ENCODE measurements at places on chromosomes 5 and 9.

- no peak for DNase-seq
Observed at GRCh38 chr9:109775516-109775915, 4.5 kb upstream of the PALM2AKAP2 start.

DNA sequence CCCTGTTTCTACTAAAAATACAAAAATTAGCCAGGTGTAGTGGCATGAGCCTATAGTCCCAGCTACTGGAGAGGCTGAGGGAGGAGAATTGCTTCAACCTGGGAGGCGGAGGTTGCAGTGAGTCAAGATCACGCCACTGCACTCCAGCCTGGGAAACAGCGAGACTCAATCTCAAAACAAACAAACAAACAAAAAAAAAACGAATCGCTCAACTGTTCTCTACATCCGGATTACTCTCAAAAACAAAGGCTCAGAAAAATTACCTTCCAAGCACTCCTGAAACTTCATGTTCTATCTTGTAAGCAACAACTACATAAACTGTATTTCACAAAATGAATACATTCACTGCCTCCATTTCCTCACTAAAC is 14.0 kb downstream of the UBAP2 start:
- DNase-seq: no peak

DNA sequence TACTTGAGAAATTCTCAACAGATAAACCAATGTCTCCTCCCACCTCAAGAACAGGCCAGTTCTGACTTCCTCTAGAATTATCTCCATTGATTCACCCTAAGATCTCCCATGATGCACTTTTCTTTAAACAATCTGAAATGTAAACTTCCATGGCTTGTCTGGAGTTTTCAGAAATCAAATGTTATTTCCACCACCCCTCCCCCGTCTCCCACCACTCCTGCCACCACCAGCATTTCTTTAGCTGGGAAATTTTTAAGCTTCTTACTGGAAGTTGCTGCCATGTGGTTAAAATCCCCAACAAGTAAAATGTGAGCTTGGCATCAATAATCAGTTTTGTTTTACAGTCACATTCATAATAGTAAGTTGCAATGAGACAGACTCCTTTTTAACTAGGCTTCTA is 32.8 kb upstream of the BASP1 start:
- DNase-seq: no peak

DNA sequence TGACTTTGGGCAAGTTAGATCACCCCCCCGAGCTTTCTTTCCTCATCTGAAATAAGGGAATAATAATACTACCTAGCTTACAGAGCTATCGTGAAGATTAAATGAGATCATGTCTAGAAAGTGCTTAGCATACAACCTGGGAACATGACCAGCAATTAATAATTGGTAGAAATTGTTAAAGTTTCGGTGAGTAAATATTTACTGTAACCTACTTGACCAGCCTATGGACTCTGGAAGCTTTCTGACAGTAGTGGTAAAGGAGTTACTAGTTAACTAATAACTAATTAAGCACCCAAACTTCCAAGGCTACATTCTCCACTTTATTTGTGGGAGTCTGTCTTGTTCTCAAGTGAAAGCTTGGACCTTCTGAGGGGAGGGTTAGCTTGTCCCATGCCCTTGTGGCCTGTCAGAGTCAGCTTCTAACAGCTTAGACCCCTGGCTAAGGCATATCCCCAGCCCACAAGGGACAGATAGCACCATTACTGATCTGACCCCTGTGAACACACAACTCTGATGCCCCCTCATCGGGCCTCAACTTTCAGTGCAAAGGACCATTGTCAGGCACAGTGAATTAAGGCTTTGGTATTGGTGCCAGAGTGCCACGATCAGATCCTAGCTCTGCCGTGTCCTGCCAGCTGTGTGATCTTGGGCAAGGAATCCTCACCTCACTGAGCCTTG is 58.7 kb upstream of the SAP30L start:
- DNase-seq: no peak

GRCh38 chr5:111606194-111606593 is 93.9 kb upstream of the STARD4 start:
- DNase-seq: no peak

GRCh38 chr5:89342106-89342876 is 459.3 kb upstream of the MEF2C start:
- no peak for DNase-seq

- DNase-seq: no peak
Observed at GRCh38 chr5:169870211-169870610, 110.1 kb downstream of the INSYN2B start.

DNA sequence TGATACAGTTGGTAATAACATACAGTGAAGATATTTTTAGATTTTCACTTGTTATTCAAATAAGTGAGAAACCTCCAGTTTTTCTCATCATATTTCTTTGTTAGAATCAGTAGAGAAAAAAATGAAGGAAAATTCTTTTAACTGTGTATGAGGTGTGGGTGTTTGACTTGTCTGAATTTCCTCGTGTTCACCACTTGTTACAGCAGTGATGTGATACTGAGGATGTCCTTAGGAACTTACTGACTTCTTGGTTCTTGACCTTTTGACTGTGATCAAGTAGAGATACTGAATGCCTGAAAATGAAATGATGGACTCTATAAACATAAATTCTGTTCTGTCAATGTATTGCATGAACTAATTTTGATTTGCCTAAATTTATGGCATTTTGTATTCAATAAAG is 10.7 kb downstream of the PBX3 start:
- DNase-seq: no peak

GRCh38 chr9:135100241-135100681 is 12.8 kb downstream of the OLFM1 start:
- DNase-seq: no peak

DNA sequence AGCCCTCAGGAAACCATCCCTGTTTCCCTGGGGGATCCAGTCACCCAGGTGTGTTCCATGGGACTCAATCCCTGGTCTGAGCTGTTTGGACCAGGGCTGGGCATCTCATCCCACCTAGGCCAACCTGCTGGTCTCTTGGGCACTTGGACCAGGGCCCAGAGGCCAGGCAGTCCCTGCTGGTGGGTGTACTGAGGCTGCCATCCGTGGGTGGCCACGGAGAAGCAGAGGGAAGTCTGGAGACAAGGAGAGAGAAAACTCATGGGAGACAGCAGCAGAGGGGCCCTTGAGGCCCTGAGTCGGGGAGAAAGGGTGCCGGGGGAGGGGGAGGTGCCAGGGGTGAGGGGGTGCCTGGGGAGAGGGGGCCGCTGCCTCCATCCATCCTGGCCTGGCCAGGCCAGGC is 247.8 kb downstream of the PBX3 start:
- DNase-seq: no peak

- peak; percentile 82 for DNase-seq
Observed at GRCh38 chr9:130243015-130243881, 22.3 kb upstream of the HMCN2 start.

- DNase-seq: no peak
Observed at GRCh38 chr5:33531824-33532223, 91.1 kb downstream of the TARS1 start.

- DNase-seq: no peak
Observed at GRCh38 chr9:102362470-102363132, 624.2 kb upstream of the GRIN3A start.

DNA sequence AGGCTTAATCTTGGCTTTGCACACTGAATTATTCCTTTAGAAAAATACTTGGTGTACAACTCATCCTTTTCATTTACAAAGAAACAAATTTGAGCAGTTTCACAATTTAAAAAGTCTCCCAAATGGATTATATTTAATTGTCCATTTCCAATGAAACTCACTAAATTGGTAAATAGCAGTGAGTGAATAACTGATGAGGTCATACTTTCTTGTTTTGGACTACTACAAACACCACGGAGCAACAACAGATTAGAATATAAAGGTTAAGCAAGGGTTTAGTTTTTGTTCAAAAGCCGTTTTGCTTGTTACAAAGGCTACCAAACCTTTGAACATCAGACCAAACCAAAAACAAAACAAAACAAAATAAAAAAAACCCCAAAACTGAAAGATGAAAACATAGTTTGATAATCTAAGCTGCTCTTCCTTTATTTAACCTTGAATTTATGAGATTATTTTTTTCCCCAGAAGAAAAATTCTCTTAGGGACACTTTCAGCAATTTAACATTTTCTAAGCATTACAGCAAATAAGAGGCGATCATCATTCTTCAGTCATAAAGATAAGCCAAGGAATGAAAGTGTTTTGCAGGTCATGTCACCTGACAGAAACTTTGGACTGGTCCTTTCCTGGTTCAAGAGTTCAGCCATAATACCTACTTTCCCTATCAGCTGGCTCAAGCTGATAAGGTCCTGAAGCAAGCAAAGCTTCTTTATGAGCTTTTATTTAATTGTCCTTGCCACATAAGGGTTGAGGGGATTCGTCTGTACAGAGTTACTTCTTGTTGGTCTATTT is 99.7 kb upstream of the CDKN2B start:
- no peak for DNase-seq

GRCh38 chr5:54270326-54270725 is 40.0 kb downstream of the ARL15 start:
- no peak for DNase-seq

DNA sequence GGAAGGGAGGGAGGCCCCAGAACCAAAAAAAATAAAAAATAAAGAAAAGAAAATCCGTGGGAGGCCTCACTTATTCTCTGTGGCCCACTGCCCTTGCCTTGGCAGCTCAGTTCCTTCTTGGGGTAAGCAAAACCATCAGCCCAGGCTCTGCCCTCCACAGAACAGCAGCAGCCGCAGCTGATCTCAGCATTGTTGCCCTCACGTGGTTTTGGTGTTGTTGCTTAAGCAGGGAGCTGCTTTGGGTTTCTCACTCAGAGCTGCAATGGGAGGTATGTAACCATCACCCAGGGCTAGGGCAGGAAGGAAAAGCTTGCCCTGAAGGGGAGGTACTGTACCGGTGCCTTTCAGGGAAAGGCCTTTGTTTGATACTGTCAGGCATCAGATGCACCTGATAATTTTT is 374.7 kb upstream of the WWC1 start:
- DNase-seq: peak; percentile 56

DNA sequence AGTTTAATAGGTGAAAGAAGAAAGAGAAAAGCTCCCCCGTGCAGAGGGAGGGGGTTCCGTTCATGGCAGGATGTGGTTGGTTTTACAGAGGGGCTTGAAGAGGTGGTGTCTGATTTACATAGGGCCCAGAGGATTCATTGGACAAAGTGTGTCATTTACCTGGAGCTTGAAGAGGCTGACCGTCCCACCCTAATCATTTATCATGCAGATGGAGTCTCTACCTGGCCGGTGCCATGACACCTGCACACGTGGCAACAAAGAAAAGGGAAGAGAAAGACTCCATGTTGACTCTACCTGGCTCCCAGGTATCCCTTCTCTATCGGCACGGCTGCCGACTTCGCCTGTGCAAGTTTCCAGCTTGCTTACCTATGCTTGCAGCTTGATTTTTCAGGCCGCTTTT is 35.3 kb upstream of the PRRC2B start:
- DNase-seq: no peak

GRCh38 chr5:176743868-176744583 is 66.3 kb upstream of the UNC5A start:
- no peak for DNase-seq

DNA sequence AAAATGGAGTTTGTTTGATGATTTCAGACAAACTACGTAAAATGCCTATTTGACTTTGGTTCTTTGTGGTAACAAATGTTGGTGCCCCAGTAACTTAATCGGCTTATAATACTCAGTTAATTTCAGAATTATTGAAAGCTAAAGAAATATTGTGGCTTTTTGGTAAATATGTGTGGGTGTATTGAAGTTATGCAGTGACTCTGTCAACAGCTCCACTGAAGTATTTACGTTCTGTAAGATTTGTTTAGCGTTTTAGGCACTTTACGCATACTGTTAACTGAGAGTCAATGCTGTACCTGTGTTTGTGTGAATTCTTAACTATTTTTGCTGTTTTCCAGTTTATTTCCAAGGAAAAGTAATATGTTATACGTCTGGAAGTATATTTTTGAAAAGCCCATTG is 2.2 kb downstream of the RAD23B start:
- no peak for DNase-seq

GRCh38 chr5:88660947-88661805 is 221.8 kb downstream of the MEF2C start:
- DNase-seq: peak; percentile 90

DNA sequence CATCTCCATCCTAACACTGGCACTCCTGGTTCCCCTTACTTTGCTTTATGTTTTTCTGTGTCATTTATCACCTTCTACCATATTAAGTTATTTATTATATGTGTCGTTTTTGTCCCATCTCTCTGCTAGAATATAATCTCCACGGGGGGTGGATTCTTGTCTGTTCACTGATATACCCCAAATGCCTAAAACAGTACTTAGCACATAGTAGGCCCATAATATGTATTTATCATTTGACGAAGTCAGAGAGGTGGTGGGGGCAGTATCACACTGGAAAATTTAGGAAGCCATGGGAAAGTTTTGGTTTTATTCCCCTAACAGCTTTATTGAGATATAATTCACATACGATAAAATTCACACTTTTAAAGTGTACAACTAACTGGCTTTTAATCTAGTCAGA is 14.4 kb downstream of the ZCCHC9 start:
- no peak for DNase-seq

DNA sequence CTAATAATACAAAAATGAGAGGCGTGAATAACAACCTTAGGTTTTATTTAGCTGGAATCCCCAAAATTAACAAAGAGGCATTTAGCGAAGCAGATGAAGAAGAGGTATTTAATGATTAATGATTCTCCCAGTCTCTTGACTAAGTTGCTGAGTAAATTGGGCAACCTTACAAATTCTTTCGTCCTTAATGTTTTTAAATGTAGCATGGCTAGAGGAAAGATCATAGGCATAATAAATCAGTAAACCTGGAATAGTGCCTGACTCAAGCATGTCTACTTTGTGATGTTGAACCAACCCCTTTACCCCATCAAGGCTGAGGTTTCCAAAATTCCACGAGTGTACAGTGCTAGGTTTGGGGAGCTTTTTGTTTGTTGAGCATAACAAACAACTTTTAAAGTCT is 7.9 kb downstream of the BHMT start:
- DNase-seq: no peak

DNA sequence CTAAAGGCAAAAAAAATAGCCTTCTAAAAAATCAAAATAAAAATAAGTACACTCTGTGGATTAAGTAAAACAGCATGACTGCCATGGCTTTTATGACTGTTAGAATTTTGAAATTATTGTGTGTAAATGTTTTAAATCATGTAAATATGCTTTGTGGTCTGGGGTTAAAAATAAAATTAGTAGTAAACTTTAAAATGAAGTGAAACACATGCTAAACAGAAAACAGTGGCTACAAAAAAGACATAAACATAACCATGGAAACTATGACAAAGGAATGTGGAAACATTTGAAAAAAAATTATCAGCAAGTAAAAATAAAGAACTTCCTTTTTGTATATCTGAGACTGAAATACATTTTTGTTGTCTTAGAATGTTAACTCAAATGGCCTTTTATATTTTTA is 134.5 kb upstream of the SPEF2 start:
- DNase-seq: no peak

DNA sequence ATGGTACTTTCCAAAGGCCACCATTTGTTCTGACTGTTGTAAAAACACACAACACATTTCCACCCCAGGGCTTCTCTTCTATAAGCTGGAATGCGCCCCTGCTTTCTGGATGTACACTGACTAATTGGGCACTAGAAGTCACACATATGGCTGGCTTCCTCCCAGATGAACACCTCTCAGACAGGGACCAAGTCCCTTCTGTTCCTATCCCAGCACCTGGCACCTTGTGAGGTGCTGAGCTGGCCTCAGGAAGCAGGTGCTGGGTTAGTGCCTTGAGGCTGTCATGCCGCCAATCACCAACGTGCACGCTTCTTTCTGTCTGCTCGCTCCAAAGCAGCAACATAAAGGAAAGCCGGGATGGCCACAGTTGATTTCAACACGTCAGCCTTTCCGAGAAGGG is 93.2 kb downstream of the FSTL4 start:
- no peak for DNase-seq
